Cortex of kidney (tissue), 1 donor: ENCODE measurements at places on chromosomes 6 and 20.

GRCh38 chr20:18428490-18429173 lies 38.2 kb downstream of the DZANK1 start:
- DNase-seq, result no peak

GRCh38 chr6:44738601-44739146 lies 351.2 kb downstream of the CDC5L start:
- no peak for DNase-seq

DNA sequence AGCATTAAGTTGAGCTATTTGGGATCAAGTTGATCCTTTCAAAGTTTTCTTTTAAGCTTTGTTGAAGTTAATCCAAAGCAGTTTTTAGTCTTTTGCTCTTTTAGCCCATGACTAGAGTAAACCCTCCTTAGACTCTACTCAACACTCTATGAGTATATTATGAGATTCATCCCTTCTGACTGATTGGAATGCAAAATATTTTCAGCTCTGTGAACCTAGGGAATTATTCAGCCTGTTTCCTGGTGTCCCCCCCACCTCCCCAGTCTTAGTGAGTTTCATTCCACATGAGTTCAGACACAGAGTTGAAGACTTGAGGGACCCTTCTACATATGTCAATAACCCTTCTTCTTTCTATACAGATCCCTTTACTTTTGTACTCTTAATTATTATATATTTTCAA lies 413.7 kb downstream of the RFPL4B start:
- DNase-seq, result no peak

- DNase-seq, result no peak
These were observed 1.5 kb downstream of the C6orf47 start for GRCh38 chr6:31658983-31659648.

GRCh38 chr6:24982231-24982630 lies 46.5 kb upstream of the RIPOR2 start:
- no peak for DNase-seq

DNA sequence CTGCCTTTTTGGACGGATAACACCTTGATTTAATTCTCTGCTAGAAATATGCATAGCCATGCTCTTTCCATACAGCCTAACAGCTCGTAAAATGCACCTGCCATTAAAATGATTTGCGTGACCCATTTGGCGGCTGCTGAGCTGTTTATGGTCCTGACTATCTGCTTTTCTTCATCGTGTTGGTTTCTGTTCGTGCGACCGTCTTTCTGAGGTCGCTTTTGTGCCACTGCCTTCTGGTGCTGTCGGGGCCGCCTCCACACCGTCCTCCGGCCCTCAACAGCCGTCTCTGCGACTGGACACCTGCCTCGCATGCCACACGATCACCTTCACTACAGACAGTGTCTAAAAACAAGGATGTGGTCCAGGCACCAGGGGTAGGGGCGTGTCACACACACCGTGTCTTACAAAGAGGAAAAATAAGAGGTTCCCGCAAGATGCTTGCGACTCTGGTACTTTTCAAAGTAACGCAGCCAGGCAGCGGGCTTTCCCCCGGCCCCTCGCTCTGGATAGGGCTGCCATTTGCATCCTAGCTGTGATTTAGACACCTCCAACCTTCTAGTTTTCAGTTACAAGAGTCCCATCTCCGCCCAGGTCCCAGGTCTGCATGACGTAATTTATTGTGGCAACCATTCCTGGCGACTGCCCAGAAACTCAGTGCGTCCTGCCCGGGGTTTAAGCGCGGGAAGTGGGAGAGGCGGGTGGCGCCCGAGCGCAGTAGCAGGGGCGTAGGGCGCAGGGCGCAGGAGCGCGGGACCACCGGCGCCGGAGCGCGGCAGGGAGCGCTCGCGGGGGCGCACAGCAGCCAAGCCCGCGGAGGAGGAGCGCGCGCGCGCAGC lies at the start of gene STMND1:
Gene STMND1 (plus strand): TSS at position 629 of the 836 bp plus-strand sequence. CDS start 208 bp downstream, outside the sequence.
- no peak for DNase-seq

DNA sequence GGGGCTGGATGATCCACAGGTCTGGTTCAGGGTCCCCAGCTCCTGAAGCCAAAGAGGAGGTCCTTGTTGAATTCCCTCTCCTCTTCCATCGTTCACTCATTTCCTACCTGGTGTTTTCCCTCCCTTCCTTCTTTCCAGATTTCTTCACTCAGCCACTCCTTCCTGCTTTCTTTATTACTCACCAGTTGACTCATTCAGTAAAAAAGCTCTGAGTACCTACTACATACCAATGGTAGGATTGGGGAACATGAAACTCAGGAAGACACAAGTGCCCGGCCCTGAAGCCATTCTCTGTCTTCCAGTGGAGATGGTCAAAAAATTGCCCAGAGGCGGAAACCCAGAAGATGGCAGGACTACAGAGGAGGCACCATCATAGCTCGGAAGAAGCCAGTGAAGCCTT lies 11.9 kb upstream of the NSFL1C start:
- no peak for DNase-seq

- no peak for DNase-seq
These were observed 23.1 kb downstream of the GNAS start for GRCh38 chr20:58875541-58876134.

- DNase-seq, result no peak
These were observed 27.1 kb downstream of the RIPOR2 start for GRCh38 chr6:24908650-24909035.

- no peak for DNase-seq
These were observed 120.6 kb downstream of the LY86 start for GRCh38 chr6:6709106-6709505.

GRCh38 chr6:72636215-72636614 lies 14.4 kb downstream of the KCNQ5 start:
- DNase-seq, result no peak

DNA sequence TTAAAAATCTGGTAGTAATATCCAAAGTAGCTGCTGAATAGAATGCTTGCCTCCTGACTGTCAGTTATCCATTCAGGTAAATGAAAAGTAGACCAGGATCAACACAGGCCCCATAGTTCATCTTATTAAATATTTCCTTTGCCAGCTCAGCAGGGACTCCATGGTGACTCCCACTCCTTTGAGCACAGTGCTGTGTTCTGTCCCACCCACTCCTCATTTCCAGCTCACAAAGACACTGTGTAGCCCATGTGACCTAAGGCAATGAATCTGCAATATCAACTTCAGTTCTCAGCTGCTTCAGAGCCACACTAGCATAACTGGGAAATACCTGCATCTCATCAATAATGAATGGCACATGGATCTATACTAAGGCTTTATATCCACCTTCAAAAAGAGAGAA lies 189.5 kb upstream of the MANEA start:
- no peak for DNase-seq

DNA sequence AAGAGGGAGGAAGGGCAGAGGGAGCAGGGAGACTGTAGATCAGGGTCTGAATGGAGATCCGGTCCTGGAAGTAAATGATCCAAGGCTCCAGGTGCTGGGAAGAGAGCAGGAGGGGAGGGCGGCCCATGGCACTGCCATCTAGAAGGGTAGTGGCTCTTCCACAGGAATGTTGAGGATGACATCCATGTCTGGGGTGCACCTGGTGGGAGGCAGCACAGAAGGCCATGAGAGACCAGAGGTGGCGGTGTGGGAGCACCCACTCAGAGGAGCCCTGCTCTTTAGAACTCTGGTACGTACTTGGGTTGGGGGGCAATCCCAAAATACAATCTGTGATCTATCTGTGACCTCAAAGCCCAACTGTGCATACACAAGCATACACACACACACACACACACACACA lies 13.5 kb downstream of the DEFB132 start:
- DNase-seq, result no peak

DNA sequence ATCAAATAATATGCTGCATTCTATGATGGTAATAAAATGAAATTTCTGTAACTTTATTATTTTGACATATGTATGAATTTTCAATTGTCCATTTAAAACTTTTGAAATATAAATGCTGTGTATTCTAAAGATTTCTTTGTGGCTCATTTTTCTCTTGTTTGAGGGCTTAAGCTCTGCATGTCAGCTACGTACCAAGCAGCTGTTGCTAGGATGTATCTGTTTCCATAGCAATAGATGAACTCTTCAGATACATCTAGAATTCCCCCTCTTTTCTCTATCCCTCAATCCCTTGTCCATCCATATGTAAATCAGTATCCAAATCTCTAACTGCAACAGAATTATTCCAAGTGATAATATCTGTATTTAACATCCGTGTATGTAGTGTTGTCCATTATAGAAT lies 76.5 kb upstream of the OPRM1 start:
- DNase-seq, result no peak

- no peak for DNase-seq
These were observed 41.5 kb downstream of the DSE start for GRCh38 chr6:116412270-116412669.

- no peak for DNase-seq
These were observed 12.4 kb upstream of the GMEB2 start for GRCh38 chr20:63639093-63639975.

- no peak for DNase-seq
These were observed 592.5 kb upstream of the GJE1 start for GRCh38 chr6:141540207-141540606.

DNA sequence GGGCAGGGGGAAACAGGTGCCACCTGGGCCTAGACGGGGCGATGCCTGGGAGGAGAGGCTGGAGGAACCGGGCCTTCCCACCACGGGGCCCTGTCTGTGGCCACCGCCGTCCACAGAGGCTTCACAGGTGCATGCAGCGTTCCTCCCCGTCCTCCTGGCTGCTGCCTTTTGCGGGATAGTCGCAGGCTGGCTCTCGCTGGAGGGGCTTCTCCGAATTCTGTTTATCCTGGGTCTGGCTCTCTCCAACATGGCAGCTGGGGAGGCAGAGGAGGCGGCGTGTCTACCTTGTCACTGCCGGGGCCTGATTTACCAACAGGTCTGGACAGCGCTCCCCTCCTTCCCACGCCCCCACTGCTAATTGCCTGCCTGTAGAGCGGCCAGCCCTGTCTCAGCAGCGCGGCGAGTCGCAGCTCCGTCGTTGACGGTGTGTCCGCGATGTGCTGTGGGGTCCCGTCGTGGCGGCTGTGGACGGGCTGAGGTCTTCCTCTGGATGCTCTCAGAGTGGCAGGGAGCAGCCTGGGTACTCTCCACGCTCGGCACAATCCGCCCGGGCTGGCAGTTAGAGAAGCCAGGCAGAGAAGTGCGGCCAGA lies 262.9 kb downstream of the TAF4 start:
- no peak for DNase-seq

- no peak for DNase-seq
These were observed 38.0 kb downstream of the HIVEP2 start for GRCh38 chr6:142906945-142907470.

- no peak for DNase-seq
These were observed 116.3 kb upstream of the CHD6 start for GRCh38 chr20:41734506-41734945.

DNA sequence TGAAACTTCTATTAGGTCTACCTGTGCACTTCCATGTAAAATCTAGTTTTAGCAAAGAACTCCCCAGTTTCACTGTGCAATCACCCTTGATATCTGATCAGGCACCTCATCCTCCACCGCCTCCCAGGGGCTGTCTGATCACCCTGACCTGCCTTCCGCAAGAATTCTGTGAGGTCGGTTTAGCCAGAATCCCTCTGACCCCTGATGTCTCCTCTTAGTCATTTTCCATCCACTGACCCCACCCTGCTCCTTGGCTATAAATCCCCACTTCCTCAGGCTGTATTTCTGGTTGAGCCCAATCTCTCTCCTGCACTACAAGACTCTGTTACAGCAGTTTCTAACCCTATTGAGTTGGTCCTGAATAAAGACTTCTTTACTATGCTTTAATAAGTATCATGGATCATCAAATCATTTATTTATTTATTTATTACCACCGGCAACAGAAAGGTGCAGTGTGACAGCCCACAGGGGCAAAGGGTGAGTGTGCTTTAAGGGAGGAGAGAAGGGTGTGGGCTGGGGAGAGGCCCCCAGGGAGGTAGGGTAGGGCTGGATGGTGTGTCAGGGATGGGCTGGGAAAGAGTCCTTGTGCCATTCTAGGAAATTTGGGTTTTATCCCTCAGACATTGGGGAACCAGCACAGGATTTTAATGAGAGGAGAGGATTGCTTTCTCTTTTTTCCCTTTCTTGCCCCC lies 11.2 kb upstream of the SERPINB6 start:
- DNase-seq, result no peak

- DNase-seq, result no peak
These were observed 45.3 kb upstream of the RIN2 start for GRCh38 chr20:19712721-19713260.

- no peak for DNase-seq
These were observed 245.4 kb downstream of the PTPRK start for GRCh38 chr6:128275030-128275429.

DNA sequence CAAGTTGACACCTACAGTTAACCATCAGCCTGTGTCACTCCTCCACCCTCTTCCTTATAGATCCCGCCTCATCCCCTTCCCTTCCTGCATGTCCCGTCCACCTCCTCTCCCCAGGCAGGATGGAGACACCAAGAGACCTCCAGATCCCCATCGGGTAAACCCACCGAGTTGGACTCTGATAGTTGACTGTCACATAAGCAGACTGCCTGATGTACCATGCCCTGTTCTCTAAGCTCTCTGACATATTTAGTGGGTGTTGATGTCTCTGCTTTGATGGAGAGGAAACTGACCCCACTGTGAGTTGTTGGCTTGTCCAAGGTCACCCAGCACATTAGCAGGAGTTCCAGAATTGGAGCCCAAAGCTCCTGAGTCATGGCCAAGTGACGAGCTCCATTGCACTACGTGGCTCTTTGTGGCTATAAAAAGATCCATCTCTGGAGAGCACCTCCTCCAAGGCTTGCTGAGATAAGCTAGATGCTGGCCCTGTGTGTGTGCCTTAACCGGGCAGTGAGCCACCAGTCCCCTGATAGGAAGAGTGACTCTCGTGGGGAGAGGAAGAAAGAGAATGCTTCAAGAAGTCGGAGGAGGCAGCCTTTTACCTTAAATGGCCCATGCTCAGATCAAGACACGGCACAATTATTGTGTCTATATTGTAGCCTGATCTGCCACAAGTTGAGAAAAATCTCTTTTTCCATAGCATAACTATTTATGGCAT lies 236.0 kb upstream of the ECI2 start:
- no peak for DNase-seq

DNA sequence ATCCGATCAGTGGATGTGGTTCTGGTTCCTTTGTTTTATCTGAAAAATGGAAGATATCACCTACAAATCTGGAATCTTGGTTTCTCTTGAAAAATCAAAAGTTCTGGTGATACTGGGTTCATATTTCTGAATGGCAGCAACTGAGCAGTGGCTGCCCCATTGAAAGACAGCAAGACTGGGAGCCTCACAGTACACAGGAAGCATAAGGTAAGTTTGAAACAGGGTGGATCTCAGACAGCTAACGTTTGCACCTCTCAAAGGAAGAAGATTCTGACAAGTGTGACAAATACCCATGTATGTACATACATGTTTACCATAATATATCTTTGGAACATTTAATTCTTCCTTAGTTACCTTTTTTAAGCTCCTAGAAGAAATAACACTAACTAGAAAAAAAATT lies at the start of gene SAMD3:
Gene SAMD3 (minus strand): TSS at position 177 of the 400 bp plus-strand sequence. CDS start 7,678 bp downstream, outside the sequence.
- no peak for DNase-seq

DNA sequence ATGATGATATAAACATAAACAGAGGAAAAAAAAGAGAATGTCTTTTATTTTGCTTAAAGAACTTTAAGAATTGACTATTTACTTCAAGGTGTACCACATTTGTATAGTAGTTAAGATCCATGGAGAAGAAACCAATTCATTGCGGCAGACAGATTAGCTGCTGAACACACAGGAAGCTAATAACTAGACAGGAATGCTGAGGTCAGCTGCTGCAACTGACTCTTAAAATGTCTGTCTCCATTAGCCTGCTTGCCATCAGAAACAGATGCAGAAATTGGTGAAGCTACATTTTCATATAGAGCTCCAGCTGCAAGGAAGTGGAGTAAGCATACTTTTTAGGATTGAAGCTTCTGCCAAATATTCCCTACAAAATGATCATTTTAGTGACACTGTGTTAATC lies 939.5 kb downstream of the EPHA7 start:
- no peak for DNase-seq
